ENCODE measurements at places on chromosomes 2 and 18.

DNA sequence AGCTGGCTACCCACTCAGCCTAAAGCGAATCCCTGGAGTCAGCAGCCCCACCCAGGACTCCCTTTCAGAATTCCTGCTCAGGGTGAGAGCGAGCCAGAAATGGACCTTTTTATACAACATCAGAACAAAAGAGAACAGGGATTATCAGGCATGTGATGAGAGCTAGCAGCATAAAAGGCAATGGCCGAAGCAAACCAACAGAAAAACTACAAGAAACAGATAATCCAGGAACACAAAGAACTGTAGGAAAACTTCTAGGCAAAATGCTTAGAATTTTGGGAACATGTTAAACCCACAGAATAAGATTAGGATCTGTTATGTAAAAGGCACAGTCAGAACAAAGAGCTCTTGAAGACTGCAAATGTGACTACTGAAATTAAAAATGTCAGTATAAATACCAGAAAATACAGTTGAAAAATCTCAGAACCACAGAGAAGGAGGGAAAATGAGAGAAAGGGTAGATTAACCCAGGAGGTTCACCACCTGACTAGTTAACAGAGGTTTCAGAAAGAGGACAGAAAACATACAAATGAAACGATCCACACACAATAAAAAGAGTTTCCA is 31.3 kb downstream of the ITGA6 start:
- no peak for DNase-seq

GRCh38 chr2:193537531-193537930 is 1342.8 kb upstream of the TMEFF2 start:
- DNase-seq, result no peak

GRCh38 chr2:72148837-72149555 is 1.3 kb upstream of the CYP26B1 start:
- DNase-seq, result peak; percentile 24

DNA sequence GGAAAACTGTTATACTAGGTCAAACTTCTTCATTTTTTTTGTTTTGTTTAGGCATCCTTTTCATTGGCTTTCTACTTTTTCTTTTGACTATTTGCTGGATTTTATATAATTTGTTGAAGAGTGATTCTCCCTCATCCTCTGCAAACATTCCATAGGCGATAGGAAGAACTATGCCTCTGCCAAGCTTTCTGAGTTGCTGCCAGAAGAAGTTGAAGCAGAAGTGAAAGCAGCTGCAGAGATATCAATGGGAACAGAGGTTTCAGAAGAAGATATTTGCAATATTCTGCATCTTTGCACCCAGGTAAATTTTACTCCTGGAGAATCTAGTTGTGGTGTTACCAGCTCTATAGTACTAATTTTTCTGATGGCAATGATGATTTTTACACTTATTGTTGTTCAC is 25.4 kb downstream of the NOP58 start:
- no peak for DNase-seq

DNA sequence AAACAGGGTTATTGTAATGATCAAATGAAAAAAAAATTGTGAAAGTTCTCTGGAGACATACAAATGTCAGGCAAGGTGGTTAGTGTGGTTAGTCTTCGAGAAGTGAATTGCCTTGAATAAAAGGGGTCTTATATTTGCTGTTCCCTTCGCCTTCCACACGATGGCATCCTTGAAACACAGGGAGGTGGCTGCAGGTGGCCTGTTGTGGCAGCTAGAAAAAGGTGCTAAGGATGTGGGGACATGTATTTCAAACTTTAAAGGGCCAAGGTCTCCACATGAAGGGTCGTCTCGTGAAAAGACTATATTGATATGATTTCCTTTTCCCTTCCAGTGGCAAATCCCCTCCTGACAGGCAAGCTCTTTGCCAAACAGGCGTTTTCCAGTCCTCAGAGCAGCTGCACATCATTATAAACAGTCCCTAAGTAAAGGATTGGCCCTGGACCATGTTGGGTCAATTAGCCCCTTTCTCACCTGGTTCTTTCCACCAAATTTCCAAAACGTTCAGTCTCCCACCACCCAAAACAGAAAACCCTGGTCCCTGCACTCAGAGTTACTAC is 68.5 kb downstream of the COPS8 start:
- DNase-seq, result no peak

DNA sequence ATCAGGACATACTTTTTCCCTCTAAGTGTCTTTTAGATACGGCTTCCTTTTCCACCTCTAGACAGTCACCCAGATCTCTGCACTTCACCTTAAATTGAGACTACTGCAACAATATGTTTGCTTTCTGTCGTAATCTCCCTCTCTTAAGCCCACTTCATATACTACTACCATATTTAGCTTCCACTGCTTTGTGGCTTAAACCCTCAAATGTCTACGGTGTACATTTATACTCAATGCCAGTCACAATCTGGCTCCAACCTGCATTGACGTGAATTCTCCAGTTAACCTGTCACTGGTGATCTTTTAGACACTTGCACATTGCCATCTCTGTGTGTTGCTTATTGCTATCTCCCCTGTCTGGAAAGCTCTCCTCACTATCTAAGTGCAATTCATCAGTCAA is 56.4 kb downstream of the ICOS start:
- DNase-seq, result no peak

- DNase-seq, result no peak
Measured at GRCh38 chr2:131115752-131116151, 10.6 kb downstream of the PLEKHB2 start.

DNA sequence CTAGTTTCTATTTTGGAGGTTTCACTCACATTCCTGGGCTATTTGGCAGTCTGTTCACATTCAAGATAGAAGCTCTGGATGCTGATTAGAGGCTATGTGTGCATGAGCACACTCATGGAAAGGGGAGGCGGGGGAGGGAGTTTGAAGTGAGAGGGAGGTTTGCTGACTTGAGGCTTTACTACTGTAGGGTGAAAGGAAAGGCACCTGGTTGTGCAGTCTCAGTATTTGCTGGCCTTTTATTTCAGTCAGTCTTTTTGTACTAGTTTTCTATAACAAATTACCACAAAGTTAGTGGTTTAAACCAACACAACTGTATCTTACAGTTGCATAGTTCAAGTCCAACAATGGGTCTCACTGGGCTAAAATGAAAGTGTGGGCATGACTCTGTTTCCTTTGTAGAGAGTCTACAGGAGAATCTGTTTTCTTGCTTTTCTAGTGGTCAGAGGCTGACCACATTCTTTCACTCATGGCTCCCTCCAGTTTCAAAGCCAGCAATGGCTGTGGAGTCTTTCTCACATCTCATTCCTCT is 47.7 kb upstream of the NR4A2 start:
- DNase-seq, result no peak

DNA sequence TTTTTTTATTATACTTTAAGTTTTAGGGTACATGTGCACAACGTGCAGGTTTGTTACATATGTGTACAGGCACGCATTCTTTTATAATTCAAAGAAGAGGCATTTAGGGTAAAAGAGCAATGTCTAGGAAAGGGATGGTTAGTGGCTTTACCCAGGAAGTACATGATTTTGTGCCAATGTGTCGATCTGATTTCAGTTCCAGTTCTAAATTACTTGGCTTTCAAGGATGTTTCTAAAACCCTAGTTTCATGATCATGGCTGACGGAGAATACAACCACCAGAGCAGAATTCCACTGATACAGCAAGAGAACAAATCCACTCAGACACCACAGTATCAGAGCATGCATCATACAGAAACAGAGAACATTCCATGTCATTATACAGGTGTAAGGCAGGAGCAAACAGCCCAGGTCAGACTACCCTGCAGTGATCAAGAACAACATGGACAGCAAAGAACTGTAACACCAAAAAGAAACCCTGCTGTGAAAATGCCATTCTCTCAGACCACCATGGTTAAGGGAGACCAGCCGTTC is 116.7 kb upstream of the STK17B start:
- no peak for DNase-seq

DNA sequence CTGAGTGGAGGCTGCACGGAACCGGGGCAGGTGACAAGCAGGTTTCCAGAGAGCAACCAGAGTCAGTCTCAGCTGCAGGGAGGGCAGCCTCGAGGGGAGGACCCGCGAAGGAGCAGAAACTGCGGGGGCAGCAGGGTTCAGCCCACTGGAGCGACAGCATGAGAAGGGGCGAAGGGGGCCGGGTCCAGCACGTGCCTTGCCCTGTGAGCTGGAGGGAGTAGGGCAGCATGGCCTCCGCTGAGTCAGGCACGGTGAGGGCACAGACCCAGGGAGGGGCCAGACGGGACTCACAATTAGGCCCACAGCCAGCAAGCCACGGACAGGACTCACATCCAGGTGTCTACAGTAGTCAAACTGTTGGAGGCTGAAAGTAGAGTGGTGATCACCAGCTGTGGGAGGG is 22.7 kb upstream of the ATP9B start:
- no peak for DNase-seq

DNA sequence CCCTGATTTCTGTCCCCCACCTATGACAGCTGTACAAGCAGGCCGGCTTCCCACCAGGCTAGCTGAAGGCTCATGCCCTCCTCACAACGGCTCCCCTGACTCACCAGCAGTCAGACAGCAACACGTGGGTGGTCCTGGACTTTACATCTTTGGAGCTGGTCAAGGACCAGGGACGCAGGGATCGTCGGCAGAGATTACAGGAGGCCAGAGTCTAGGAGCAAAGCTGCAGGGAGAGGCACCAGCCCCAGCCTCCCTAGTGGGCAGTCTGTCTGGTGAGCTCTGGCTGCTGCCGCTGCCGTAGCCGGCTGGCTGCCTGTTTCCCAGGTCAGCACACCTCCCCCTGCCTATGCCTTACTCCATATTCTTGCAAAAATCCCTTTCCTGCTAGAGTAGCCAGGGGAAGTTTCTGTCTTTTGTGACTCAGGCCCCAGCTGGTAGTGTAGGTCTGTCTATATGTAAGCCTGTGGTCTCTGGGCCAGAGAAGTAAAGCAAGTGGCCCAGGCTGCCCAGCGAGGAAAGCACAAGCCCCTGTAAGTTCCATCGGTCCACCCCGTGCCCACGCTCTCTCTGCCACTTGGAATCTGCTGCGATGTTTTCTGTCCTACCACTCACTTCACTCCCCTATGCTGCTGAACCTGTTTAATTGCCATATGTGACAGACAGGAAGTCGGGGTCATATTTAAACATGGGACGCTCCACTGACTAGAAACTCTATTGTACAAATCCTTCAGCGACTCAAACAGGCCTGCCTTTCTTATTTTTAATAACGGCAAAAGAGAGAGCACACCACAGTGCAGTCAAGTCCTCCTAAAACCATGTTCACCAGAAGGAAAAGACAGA is 2.4 kb upstream of the ARHGEF4 start:
- DNase-seq, result no peak

GRCh38 chr2:21620771-21621170 is 497.0 kb downstream of the TDRD15 start:
- no peak for DNase-seq

- no peak for DNase-seq
Measured at GRCh38 chr2:129707800-129708199, 271.7 kb upstream of the RAB6C start.

GRCh38 chr2:228224410-228224809 is 42.9 kb upstream of the SPHKAP start:
- no peak for DNase-seq

- no peak for DNase-seq
Measured at GRCh38 chr2:58812771-58813344, 571.7 kb upstream of the FANCL start.

DNA sequence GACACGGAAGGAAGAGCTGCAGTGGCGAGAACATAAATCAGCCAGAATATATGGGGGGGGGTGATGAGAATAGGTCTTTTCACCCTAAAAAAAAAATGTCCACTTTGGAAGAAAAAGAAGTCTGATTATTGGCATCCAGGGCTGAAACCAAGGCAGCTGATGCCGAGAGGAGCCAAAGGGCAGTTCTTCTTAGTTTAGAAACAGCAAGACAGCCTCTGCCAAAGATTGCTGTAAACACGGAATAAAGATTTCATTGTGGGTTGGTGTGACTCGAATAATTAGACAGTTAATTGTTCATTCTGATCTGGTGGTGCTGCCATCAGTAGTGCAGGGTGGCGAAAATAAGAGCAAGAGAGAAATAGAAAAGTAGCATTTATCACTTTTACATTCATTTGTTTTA is 3.5 kb downstream of the CDH20 start:
- no peak for DNase-seq

GRCh38 chr18:51279367-51279984 is 82.0 kb upstream of the MEX3C start:
- no peak for DNase-seq

GRCh38 chr2:15159751-15160177 is 401.4 kb downstream of the NBAS start:
- DNase-seq, result no peak

DNA sequence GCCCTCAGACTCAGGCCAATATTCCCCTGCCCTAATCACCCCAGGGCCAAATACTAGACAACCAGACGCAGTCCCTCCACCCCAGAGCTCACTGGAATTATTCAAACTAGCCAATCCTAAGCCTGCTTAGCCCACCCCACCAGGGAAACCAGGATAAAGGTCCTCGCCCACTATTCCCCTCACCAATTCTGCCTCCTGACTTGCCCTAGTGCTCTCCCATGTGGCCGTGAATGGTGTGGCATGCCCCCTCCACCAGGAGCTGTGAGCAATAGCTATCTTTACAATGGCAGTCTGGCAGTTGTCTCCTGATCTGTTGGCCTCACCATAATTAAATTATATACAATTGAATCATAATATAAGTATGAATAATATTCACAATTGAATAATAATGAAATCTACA is 42.3 kb downstream of the FAM124B start:
- no peak for DNase-seq

- DNase-seq, result no peak
Measured at GRCh38 chr18:68666381-68666780, 48.5 kb downstream of the TMX3 start.

DNA sequence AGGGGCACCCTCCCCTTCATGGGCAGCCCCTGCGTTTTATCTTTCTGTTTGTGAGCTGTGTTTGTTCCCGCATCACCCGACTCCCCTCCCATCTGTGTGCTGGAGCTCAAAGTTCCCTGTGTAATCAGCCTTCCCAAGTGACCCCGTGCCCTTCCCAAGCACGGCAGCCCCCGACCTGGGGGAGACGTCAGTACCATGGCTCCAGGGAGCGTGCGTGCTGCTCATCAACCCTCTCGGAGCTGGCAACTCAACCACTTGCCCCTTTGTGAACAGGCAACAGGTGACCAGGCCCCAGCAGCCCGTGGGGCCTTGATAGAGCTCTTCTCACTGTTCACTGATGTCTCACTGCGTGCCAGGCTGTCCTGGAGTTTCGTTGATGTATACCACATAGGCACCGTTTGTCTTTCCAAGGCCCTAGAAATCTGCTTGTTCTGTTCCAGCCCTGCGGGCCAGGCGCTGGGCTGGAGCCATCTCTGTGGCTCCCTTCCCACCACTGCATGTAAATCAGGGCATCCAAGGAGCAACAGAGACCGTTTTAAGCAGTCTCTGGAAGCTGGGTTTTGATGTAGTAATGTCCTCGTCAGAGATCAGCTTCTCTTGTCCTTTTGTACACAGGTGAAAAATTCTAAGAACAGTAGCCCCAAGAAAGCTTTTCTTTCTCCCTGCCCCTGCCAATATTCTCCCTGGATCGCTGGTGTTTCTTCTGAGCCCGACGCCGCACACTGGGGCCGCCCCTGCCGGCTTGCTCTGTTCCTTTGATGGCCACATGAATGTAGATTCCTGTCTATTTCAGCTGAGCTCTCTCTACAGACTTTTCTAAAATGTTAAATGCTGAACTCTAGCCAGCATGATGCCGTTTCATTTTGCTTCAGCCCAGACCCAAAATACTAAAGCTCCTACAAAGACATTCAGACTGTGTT is 107.0 kb upstream of the PTPRM start:
- DNase-seq, result no peak
